ENCODE measurements at places on chromosomes 7 and 10.

DNA sequence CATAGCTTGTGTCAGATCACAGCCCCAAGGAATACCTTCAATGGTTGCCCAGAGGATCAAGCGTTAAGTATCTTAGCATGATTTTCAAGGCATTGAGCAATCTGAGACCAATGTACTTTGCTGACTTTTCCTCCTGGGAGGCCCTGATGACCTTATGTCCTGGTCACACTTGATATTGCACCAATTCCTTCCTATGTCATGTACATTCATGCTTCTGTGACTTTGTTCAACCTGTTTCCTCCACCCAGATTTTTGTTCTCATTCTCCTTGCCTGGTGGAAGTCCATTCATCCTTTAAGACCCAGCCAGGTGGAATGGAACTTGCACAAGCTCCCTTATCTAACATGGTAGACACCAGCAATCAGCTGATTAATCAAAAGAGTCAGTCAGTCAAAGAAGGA, 160.8 kb downstream of the PFKFB3 start:
- DNase-seq: no peak

GRCh38 chr7:74182453-74183090, 8.4 kb downstream of the EIF4H start:
- no peak for DNase-seq

- no peak for DNase-seq
Observed at GRCh38 chr7:99267481-99267840, 5.2 kb upstream of the MYH16 start.

DNA sequence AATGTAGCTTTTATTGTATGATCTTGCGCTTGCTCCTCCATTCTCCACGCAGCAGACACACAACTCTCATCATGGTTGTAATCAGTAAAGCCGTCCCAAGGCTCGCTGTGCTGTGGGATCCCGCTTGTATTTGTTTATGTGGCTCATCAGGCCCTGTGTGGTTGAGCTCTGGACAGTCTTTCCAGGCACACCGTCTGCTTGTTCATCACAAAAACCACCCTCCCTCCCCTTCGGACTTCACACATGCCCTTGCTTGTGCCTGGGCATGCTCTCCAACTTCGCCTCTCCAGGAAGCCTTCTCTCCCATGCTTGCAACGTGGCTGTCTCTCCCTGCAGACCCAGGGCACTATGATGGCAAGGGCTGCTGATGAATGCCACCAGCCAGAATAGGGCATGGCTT, 62.4 kb downstream of the HK1 start:
- DNase-seq: no peak

- no peak for DNase-seq
Observed at GRCh38 chr10:88870089-88870488, 10.0 kb upstream of the STAMBPL1 start.

- no peak for DNase-seq
Observed at GRCh38 chr10:3468919-3469638, 296.5 kb upstream of the PITRM1 start.

GRCh38 chr10:92816091-92816531, 32.2 kb upstream of the EXOC6 start:
- DNase-seq: no peak

Measured in activated CD4-positive, alpha-beta T cell treated with anti-CD3 and anti-CD28 coated beads, Interleukin-2, amount 10 ng/mL, durations not matched to agents 7 days and 5 days (primary cell).